ENCODE measurements at places on chromosomes 11 and 22.

GRCh38 chr22:43637275-43638260 lies 174.5 kb downstream of the EFCAB6 start:
- DNase-seq = no peak

DNA sequence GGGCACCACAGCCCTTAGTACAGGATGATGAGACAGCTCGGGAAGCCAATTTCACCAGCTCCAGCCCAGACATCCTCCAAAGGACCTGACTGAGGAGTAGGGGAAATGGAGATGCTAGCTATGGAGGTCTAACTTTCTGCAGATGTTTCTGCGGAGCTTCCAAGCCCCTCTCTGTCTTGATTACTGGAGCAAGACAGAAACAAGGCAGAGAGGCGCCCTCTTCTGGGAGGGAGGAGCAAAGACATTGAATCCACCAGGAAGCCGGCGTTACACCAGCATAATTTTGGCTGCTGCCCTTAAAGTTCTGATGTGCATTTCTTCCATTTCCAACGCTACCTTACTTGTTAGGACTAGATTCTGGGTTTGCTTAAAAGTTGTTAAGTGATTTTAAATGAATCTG lies 107.3 kb upstream of the HSD17B12 start:
- DNase-seq = no peak

GRCh38 chr11:11512502-11512901 lies 109.3 kb downstream of the GALNT18 start:
- DNase-seq = no peak

DNA sequence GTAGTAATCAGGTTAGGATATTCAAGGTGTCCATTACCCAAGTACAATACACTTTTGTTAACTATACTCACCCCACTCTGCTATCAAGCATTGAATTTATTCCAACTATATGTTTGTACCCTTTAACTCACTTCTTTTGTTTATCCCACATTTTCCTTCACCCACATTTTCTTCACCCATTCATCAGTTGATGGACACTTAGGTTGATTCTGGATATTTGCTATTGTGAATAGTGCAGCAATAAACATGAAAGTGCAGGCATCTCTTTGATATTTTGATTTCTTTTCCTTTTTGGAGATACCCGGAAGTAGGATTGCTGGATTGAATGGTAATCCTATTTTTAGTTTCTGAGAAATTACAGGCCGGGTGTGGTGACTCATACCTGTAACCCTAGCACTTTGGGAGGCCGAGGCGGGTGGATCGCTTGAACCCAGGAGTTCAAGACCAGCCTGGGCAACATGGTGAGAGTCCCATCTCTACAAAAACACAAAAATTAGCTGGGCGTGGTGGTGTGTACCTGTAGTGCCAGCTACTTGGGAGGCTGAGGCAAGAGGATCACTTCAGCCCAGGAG lies 6.5 kb downstream of the TMEM25 start:
- DNase-seq = no peak

- no peak for DNase-seq
These were observed 67.2 kb downstream of the PRCP start for GRCh38 chr11:82832983-82833382.

GRCh38 chr11:116472651-116473050 lies 300.1 kb downstream of the BUD13 start:
- no peak for DNase-seq

- no peak for DNase-seq
These were observed 11.3 kb downstream of the KCTD17 start for GRCh38 chr22:37062702-37063381.

- DNase-seq = no peak
These were observed 1.8 kb downstream of the PANX1 start for GRCh38 chr11:94130298-94131046.

DNA sequence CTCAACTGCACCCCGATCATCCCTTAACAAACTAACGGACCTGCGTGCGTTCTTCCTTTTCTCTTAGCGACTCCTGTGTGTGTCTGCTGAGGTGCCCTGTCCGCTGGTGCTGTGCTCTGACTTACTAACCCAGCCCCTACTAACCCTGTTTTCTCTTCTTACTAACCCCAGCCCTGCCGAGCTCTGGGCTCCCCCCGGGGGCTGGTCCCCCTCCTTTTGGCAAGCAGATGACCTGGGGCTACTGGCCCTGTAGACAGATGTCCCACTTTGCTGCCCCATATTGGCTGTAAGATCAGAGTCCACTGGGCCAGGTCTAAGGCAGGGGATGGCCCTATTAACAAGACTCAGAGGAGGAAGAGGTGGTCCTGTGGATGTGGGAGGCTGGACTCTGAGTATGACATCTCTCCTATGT lies 14.7 kb downstream of the MIAT start:
- DNase-seq = no peak

- no peak for DNase-seq
These were observed 186.6 kb upstream of the UBASH3B start for GRCh38 chr11:122468965-122469364.

GRCh38 chr11:32752001-32752400 lies 42.5 kb downstream of the CCDC73 start:
- DNase-seq = no peak

GRCh38 chr11:131074573-131074972 lies 158.3 kb upstream of the SNX19 start:
- DNase-seq = no peak

DNA sequence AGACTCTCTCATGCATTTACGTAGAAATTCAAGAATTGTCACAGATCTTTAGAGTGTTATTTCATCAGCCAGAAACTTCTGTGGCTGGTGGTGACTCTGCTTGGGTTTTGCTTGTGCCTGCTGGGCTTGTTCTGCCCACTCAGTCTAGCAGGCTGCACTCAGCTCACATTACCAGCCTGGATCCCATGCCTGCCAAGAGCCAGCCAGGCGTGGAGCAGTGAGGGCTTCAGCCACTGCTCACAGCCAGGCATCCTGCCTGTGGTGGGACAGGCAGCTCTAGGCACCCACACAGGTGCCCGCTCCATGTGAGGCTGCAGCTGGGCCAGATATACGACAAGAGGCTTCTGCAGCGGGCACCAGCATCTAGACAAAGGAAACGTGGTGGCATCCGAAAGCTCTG lies 1213.3 kb upstream of the RAG2 start:
- no peak for DNase-seq

GRCh38 chr22:24190596-24191208 lies 9.4 kb downstream of the SUSD2 start:
- DNase-seq = no peak

DNA sequence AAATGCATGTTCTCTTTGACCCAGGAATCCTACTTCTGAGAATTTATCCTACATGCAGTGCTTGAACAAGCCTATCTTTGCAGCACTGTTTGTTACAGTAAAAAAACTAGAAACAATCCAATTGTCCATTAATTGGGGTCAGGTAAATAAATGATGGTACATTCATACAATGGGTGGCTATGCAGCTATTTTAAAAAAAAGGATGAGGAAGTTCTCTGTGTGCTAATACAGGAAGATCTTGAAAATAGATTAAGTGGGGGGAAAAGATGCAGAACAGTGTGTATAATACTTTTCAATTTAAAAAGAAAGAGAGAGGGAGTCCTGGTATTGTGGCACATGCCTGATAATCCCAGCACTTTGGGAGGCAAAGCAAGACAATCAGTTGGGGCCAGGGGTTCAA lies 9.5 kb upstream of the CREB3L1 start:
- DNase-seq = no peak

GRCh38 chr11:121063728-121064127 lies 37.3 kb upstream of the TECTA start:
- DNase-seq = no peak

- no peak for DNase-seq
These were observed 25.6 kb downstream of the PANX1 start for GRCh38 chr11:94154095-94154856.

GRCh38 chr11:83662494-83662893 lies 376.3 kb upstream of the CCDC90B start:
- DNase-seq = no peak

DNA sequence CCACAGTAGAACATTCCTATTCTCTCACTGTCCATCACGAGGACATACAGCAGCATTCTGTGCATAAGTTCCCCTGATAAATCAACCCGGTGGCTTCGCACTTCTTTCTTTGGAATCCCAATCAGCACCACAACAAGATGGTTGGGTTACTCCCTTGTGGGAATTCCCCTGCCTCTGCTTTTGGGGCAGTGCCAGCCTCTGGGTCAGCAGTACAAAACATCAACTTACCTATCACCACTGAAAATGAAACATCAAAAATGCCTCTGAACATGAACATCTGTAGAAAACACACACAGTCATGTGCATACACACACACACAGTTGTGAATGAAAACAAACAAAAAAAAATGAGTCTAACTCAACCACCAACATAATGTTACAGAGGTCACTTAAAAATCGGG lies 79.3 kb downstream of the KCNA4 start:
- no peak for DNase-seq

DNA sequence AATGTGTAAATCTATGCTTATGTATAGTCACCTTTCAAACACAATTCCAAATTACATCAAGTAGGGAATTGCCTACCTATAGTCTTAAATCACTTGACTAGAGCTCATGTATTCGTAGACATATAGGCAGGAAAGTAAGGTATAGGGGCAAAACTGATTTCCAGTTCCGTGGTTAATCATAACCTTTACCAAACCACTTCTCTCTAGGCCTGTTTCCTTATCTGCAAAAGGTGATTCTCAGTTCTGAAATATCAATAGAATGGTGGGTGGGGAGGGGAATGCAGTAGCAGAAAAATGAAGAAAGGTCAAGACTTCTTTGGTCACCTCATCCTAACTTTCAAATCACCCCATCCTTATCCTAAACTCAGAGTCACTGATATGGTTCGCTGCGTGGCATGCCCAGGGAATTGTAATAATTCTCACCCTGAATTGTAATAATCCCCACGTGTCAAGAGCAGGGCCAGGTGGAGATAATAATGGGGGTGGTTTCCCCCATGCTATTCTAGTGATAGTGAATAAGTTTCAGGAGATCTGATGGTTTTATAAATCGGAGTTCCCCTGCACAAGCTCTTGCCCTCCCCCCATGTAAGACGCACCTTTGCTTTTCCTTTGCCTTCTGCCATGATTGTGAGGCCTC lies 1.9 kb upstream of the ANO5 start:
- DNase-seq = no peak

DNA sequence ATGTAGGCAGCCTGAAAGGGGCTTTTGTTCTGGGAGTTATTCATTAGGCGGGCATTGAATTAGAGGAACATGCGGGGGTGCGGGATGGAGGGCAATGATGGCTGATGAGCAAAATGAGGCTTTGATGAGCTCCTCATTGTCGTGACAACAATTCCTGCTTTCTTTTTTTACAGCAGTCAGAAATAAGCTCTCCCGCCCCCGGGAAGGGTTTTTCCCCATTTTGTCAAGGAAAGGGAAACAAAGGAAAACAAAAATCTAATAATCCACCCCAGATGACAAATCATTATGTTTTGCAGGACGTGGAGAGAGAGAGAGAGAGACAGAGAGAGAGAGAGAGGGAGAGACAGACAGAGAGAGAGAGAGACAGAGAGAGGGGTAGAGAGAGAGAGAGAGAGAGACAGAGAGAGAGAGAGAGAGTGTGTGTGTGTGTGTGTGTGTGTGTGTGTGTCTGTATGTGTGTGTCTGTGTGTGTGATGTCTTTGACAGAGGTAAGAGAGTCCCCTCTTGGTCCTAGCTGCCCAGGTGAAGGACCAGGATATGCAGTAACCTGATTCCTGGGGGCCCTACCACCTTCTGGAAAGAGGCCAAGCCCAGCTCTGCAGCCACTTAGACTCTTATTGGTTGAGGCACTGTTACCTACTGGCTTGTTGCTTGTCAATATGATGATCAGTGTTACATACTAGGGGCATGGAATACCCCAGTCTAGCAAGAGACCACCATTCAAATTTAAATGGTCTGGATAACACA lies 46.7 kb upstream of the PARVA start:
- peak; percentile 54 for DNase-seq

DNA sequence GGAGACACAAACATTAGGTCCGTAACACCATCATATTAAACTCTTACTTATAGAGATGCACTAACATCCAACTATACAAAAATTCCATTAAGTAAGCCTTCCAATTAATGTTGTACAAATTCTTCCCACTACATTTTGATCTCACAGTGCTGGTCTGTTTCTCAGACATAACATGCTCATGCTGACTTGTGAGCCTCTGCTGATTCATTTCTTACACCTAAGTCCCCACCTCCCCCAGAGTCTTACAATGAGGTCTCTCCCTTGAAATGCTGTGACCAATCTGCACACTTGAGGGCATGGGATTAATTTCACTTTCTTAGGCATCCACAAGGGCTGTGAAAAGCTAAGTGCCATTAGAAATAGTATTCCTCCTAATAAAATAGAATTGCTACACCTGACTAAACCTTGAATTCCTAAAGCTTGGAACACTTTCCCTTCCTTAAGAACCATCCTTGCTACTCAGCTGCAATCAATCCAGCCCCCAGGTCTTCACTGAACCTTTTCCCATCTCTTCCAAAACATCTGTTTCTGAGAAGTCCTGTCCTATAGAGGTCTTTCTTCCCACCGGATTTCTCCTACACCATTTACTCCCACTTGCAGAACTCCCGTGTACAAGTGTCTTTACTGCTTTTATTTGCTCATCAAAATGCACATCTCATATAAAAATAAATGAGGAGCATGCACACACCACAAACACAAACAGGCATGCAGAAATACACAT lies 2.0 kb downstream of the HBG1 start:
- no peak for DNase-seq

- DNase-seq = no peak
These were observed 7.2 kb downstream of the CRELD2 start for GRCh38 chr22:49925525-49926128.

GRCh38 chr11:113632981-113633380 lies 73.1 kb downstream of the TMPRSS5 start:
- DNase-seq = no peak

DNA sequence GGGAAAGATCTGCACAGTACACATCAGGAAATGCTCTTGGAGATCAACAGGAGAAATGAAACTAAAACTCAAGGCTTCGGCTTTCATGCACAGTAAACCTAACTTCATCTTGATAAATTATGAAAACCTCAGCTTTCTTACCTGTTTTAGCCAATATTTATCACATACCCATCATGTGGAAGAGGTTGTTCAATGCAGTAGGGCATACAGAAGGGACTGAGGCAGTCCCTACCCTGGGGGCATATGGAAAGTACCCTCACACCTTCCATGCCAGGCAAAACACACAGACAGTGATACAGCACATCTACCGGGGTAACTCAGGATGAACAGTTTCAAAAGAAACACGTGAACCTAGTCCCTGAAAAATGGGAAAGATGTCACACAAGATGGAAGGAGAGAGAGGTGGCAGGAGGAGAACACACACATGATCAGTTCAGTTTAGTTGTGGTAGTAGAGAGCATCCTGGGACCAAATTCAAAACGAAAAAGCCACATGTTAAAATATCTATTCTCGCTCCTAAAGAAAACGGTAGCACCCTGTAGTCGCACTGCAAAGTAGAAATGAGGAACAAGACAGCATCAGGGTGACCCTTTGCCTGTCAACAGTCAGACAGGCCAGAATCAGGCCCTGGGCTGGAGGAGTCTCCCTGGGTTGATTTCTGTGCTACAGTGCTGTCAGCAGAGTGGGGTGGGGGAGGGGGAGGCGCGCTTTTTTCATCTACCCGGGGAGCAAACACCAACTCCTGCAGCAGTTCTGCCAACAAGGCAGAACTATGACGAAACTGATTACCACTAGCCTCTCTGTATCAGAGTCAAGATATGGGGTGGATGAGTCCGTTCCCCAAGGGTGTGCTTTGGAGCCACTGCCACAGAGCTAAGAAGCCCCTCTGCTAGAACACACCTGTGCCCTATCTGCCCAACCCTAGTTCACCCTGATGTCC lies 1.3 kb downstream of the HIRA start:
- no peak for DNase-seq

All from NCI-H2029 (cell line).